ENCODE measurements at places on chromosomes 7 and 10.

DNA sequence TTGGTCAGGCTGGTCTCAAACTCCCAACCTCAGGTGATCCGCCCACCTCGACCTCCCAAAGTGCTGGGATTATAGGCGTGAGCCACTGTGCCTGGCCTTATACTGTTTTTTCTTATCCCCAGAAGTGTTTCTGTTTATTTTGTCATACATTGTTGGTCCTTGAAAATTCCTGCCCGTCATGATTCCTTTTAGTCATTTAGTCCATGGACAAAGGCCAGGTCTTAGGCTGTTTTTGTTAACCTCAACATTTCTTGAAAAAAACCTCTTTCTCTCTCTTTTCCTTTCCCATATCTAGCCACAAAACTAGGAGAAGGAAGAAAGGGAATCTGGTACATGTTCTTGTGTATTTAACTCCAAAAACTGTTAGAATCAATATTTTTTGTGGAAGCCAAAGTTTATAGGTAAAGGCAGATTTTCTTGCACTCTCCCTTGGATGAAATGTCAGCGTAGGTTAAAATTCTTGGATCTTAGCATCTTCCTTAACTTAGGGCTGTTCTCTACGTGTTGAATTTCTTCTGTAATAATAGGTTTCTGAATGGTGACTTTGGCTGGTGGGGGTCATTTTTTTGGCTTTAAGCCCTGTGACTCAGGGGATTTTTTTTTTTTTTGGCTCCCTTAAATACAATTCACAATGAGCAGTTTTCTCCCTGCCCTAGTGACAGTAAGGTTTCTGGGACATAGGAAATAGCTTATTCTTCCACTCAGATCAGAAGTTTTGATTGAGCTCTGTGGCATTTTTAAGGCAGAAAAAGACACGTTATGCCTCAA is 500.8 kb downstream of the AUTS2 start:
- no peaks in the 10 kb centered on the region for H3K27me3 ChIP-seq
- no peak overlapping the region for H3K4me3 ChIP-seq
- peaks cover 2% of the 10 kb centered on the region for H3K4me1 ChIP-seq
- H3K36me3 ChIP-seq, result no peaks in the 10 kb centered on the region
- no peak overlapping the region for H3K27ac ChIP-seq
- DNase-seq, result no peak

DNA sequence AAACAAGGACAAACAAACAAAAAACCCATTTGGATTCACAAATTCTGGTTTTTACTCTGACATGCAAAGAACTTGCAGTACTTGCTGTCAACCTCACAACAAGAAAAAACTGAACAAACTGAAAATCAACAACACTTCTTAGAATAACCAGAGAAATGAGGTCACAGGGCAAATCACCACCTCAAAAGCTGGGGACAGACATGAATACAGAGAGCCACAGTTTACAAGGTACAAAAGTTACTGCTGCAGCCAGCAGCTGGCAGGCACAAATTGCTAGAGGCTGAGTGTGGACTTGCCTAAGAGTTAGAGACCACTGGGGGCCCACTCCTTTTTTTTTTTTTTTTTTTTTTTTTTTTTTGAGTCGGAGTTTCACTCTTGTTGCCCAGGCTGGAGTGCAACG is 15.0 kb upstream of the RNF32 start:
- no peak for DNase-seq

- H3K4me1 ChIP-seq, result no peaks in the 10 kb centered on the region
- H3K36me3 ChIP-seq, result no peaks in the 10 kb centered on the region
- H3K4me3 ChIP-seq, result no peak overlapping the region
- no peak for DNase-seq
- H3K27me3 ChIP-seq, result no peaks in the 10 kb centered on the region
These were observed 62.1 kb downstream of the OR13A1 start for GRCh38 chr10:45253183-45253914.

GRCh38 chr10:111089293-111089692 is 12.5 kb downstream of the ADRA2A start:
- H3K4me1 ChIP-seq, result no peaks in the 10 kb centered on the region
- no peak overlapping the region for H3K27ac ChIP-seq
- DNase-seq, result no peak
- H3K27me3 ChIP-seq, result no peaks in the 10 kb centered on the region

GRCh38 chr7:120919466-120919865 is 31.1 kb upstream of the ING3 start:
- H3K4me1 ChIP-seq, result no peaks in the 10 kb centered on the region
- no peak overlapping the region for H3K27ac ChIP-seq
- H3K36me3 ChIP-seq, result no peaks in the 10 kb centered on the region
- no peak for DNase-seq
- no peak overlapping the region for H3K4me3 ChIP-seq

- H3K4me1 ChIP-seq, result no peaks in the 10 kb centered on the region
- no peak overlapping the region for H3K27ac ChIP-seq
- no peaks in the 10 kb centered on the region for H3K36me3 ChIP-seq
- DNase-seq, result no peak
- H3K27me3 ChIP-seq, result no peaks in the 10 kb centered on the region
These were observed 4.6 kb downstream of the MARVELD1 start for GRCh38 chr10:97718178-97718577.

DNA sequence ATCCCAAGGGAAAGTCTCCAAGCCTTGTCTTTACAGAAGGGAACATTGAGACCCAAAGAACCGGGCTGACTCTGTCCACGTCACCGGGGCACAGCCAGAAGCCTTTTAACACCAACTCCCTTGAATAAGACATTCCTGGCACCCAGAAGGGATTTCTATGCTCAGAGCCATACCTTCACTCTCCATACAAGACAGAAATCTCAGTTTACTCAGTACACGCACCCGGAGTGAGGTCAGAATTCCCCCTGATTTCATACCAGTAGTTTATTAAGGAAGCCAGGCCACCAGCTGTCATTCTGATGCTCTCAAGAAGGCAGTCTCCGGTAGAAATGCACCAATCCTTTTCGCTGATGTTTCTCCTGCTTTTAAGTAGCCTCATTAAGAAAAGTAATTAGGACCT is 134.2 kb upstream of the KCNMA1 start:
- H3K4me1 ChIP-seq, result no peaks in the 10 kb centered on the region
- H3K36me3 ChIP-seq, result no peaks in the 10 kb centered on the region
- no peak overlapping the region for H3K27ac ChIP-seq
- H3K27me3 ChIP-seq, result no peaks in the 10 kb centered on the region
- no peak for DNase-seq
- H3K4me3 ChIP-seq, result no peak overlapping the region

DNA sequence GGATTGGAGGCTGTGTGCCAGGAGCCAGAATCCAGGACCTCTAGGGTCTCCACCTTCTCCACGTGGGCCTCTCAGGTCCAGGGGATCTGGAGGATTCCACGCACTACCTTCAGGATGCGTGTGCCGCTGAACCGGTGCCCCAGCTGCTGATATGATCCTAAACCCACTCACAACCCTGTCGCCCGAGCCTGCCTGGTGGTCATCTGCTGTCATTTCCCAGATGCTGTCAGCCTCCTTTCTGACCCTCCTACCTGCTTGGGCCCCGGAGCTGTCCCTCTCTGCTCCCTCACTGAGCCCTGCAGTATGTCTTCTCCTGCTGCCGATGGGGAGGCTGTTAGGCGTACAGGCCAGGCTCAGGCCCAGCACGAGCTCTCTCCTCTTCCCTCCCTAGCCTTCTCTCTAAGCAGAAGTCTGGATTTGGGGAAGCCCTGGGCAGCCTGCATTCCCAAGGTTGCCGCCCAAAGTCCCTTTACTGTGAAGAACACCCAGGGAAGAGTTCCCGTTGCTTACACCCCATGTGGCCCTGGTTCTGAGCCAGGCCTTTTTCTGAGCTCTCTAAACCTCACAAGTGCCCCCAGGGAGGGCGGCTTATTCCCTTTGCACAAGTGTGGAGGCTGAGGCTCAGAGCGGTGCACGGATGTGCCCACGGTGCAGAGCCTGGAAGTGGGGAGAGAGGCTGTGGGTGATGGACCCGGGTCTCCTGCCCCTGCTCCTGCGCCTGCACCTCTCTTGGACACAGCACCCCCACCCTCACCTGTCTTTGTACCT is 30.8 kb upstream of the ZNF488 start:
- no peaks in the 10 kb centered on the region for H3K4me1 ChIP-seq
- DNase-seq, result no peak
- no peaks in the 10 kb centered on the region for H3K36me3 ChIP-seq
- no peak overlapping the region for H3K27ac ChIP-seq

DNA sequence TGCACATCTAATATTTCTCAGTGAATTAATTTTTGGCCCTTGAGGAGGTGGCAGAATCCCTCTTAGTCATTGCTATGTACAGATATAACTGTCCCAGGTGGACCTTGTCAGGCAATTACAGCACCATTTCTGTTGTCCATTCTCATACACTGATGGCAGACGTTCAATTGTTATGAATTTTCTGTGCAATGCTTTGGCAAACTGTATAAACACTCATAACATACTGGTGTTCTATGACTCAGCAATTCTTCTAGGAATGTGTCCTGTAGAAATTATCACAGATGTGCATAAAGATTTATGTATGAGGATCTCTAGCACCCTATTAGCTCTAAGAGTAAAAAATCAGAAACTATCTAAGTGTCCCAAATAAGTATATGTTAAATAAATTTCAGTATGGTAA is 80.8 kb downstream of the DNAJB9 start:
- H3K4me3 ChIP-seq, result no peak overlapping the region
- H3K36me3 ChIP-seq, result no peaks in the 10 kb centered on the region
- H3K27ac ChIP-seq, result no peak overlapping the region
- H3K27me3 ChIP-seq, result no peaks in the 10 kb centered on the region
- no peak for DNase-seq

GRCh38 chr10:9260690-9261089 is 1206.2 kb downstream of the GATA3 start:
- no peaks in the 10 kb centered on the region for H3K4me1 ChIP-seq
- H3K27ac ChIP-seq, result no peak overlapping the region
- H3K27me3 ChIP-seq, result no peaks in the 10 kb centered on the region
- no peak overlapping the region for H3K4me3 ChIP-seq
- no peak for DNase-seq

DNA sequence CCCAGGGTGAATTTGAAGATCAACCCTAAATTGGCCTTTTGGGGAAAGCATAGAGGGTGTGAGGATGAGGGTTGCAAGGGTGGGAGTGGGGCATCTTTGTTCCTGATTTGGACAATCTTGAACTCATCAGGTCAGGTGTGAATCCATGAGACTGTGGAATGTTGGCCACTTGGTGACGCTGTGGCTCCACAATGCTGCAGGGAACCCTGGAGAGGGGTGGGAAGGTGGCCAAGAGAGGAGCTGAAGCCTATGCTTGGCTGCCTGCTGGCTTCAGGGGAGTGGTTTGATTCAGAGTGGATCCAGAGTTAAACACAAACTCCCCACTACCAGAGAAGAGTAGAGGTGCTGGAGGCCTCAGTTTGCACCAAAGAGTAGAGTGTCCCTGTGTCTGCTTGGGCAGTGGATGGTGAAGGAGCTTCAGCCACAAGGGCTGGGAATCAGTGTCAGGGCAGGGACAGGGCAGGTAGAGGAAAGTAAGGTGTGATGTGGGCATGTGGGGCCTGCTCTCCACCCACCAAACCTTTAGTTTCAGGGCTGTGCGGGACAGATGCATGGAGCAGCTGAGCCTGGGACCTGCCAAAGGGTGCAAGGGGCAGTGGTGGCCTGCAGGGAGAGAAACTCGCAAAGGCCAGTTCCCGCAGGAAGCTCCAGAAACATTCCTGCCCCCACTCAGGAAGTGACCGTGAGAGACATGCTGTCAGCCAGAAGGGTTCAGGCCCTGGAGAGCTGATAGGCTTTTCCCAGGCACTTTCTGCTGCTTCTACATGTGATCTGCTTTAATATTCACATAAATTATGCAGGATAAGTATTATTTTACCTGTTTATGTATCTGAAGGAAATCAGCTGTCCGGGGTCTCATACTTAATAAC is 81.0 kb upstream of the PRSS58 start:
- H3K4me1 ChIP-seq, result no peaks in the 10 kb centered on the region
- no peak overlapping the region for H3K27ac ChIP-seq
- no peaks in the 10 kb centered on the region for H3K27me3 ChIP-seq
- H3K36me3 ChIP-seq, result no peaks in the 10 kb centered on the region

DNA sequence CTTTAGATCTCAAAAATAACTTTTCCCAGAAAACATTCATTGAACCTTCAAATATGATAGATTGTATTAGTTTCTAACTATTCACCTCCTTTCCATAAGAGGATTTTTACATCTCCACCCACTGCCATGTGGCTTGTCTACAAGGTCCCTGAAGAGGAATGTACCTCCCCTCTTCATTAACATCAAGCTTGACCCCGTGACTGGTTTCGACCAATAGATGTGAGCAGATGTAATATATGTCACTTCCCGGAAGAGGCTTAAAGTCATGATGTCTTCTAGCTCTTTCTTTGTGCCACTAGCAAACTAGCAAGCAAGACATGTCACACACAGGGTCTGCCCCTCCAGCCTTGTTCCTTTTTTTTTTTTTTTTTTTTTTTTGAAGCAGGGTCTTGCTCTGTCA is 6.9 kb downstream of the BAZ1B start:
- no peaks in the 10 kb centered on the region for H3K4me1 ChIP-seq
- no peak for DNase-seq
- H3K4me3 ChIP-seq, result no peak overlapping the region
- no peak overlapping the region for H3K27ac ChIP-seq
- no peaks in the 10 kb centered on the region for H3K27me3 ChIP-seq

DNA sequence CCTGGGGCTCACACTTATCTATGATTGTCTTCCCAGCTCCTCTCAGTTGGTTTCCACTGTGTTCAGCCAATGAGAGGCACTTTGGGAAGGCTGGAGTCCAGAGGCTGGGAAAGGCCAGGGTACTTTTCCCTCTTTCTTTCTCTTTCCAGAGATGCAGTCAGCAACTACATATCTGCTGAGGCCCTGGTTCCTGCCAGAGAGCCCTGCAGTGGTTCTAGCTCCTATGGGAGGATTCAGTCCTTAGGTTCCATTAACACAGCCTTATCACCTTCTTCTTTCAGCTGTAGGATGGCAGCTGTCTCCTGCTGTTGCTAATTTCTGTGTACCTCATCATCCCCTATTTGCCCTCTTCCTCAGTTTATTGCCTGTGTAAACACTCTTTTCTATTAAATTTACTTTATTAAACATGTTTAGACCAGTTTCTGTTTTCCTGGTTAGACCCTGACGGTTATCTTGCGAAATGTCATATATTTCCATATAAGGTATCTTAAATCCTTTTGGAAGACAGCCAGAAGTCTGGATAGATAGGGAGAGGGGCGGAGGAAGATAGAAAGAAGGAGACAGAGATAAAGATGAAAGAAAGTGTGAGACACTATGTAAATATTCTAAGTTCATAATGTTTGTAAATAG is 100.3 kb downstream of the HGF start:
- no peak overlapping the region for H3K4me3 ChIP-seq
- no peak overlapping the region for H3K27ac ChIP-seq
- no peaks in the 10 kb centered on the region for H3K27me3 ChIP-seq
- H3K36me3 ChIP-seq, result no peaks in the 10 kb centered on the region
- H3K4me1 ChIP-seq, result no peaks in the 10 kb centered on the region
